Cerebellum (tissue), 4 donors: ENCODE measurements at places on chromosomes 13 and 19.

DNA sequence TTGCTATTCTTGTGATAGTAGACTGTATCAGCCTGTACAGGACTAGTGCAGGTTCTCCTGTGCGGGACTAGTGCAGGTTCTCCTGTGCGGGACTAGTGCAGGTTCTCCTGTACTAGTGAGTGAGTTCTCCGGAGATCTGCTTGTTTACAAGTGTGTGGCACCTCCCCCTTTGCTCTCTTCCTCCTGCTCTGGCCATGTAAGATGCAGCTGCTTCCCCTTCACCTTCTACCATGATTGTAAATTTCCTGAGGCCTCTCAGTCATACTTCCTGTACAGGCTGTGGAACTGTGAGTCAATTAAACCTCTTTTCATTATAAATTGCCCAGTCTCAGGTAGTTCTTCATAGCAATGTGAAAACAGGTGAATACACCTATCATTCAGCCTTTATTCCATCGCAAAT is 289.6 kb downstream of the TEX29 start:
- DNase-seq = no peak

GRCh38 chr13:113860665-113861432 is 3.0 kb downstream of the GAS6 start:
- no peak for DNase-seq

DNA sequence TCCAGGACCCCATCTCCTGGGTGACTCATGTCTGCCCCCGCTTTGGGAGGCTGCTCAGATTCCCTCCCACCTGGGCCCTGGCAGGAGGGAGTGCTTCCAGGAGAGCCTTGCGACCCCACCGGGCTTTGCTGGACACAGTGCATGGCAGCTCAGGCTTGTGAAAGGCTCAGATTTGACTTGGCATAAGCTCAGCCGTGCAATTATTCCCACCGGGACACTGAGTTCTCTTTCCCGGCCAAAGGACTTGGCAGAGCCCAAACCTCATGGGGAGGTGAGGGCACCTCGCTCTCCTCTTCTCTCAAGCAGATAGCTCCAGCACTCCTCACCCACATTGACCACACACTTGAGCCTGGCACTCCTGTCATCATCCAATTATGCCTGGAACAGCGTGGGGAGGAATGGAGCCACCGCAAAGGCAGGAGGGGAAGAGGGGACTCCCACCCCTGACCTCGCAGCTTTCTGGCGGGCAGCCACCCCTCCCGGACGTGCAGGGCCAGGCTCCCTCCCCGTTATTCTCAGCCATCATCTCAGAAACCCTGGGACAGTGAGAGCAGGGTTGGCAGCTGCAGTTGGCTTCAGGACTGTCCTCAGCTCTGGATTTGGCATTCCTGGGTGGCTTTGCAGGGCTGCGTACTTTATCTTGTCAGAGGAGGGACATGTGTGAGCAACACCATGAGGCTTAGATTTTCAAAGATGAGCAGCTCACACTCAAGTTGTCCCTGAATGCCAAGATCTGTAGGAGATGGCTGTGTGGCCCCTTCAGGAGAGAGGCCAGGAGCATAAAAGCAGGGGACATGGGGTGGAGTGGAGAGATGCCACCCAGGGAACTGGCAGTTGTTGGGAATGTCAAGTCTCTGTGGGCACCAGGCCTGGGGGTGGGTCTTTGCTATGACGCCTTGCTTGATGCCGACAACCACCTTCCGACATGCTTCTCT is 306.2 kb downstream of the TEX29 start:
- DNase-seq = no peak

DNA sequence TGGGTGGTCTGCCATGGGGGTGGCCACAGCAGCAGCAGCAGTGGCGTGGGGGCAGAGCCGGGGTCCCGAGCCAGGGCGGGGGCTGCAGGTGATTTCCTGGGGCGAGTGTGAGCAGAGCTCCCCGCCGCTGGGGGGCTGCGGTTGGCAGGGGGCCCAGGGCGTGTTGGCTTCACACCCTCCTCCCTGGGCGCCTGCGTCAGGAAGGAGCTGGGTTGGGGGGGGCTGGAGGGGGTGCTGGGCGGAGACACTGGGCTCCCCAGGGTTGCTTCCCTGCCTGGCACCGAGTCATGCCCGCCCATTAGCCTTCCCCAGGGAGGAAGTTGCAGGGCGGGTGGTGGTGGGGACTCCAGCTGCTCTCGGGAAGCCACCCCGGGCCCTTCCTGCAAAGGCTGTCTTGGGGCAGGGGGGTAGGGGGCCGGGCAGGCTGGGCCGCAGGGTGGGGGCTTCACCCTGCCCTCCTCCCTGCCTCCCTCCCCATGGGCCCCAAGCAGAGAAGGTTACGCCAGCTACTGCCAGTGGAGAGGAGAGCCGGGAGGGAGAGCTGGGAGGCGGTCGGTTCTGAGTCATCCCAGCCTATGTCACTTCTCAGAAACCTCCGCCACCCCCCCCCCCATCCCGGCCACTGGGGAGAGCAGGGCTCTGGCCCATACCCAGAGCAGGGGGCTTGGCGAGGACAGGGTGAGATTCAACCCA is 4.6 kb downstream of the MIDN start:
- peak; percentile 70 for DNase-seq

DNA sequence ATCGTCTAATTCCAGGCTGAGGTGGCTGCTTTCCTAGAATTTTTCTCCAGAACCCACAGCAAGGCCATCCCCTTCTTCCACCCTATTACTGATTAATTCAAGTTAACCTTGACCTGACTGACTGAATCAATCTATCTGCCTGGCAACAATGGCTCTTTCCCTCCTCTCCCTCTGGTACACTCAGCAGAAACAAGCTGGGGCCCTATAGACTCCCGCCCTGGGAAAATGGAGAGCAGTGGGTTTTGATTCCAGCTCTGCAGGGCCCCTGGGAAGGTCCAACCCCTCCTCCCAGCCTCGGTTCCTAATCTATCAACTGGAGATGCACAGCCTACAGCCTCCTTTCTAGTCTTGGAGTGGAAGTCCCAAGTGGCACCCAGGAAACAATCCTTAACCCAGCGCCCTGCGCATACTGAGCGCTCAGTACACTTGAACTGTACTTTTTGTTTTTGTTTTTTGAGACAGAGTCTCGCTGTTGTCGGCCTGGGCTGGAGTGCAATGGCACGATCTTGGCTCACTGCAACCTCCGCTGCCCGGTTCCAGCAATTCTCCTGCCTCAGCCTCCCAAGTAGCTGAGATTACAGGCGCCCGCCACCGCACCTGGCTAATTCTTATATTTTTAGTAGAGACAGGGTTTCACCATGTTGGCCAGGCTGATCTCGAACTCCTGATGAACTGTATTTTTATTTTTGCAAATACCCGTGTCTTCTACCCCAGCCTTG is 5.2 kb upstream of the C3 start:
- no peak for DNase-seq
